Sigmoid colon (tissue), 7 donors: ENCODE measurements at places on chromosomes 7 and 10. TPM values are rescaled to one million over a fixed set of nuclear protein-coding genes. Genes with fewer than 3 reads are reported as not detected.

DNA sequence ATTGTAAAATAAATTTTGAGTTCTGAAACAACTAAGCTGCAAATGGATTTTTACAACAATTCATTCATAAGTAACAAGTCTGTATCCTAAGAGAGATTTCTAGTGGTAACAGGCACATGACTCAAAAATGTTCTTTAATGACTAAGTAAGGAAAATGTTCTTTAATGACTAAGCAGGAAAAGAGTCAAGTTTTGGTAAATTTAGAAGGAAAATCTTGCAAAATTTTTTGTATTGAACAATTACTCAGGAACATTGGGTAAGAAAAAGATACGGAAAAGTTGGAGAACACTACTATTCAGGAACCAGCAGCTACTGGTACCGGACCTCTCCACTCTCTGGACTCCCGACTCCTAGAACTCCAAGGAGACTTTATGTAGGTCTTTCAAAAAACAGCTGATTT is 33.5 kb downstream of the HYCC1 start:
- no peak overlapping the region for H3K4me3 ChIP-seq
- H3K27ac ChIP-seq, result no peak overlapping the region
- no peak for DNase-seq
- no peaks in the 10 kb centered on the region for H3K27me3 ChIP-seq
- H3K4me1 ChIP-seq, result no peaks in the 10 kb centered on the region

Gene DKK1
- polyA plus RNA-seq, result 0.73 TPM

Gene TAS2R5
- polyA plus RNA-seq, result not detected

Gene PRTFDC1
- polyA plus RNA-seq, result 6.6 TPM

GRCh38 chr10:14588084-14588937 is 186.4 kb downstream of the FAM107B start:
- no peak overlapping the region for H3K4me3 ChIP-seq
- no peak overlapping the region for H3K27ac ChIP-seq
- H3K27me3 ChIP-seq, result no peaks in the 10 kb centered on the region
- no peaks in the 10 kb centered on the region for H3K36me3 ChIP-seq
- DNase-seq, result no peak

Gene FAM25G
- polyA plus RNA-seq, result 1.8 TPM

DNA sequence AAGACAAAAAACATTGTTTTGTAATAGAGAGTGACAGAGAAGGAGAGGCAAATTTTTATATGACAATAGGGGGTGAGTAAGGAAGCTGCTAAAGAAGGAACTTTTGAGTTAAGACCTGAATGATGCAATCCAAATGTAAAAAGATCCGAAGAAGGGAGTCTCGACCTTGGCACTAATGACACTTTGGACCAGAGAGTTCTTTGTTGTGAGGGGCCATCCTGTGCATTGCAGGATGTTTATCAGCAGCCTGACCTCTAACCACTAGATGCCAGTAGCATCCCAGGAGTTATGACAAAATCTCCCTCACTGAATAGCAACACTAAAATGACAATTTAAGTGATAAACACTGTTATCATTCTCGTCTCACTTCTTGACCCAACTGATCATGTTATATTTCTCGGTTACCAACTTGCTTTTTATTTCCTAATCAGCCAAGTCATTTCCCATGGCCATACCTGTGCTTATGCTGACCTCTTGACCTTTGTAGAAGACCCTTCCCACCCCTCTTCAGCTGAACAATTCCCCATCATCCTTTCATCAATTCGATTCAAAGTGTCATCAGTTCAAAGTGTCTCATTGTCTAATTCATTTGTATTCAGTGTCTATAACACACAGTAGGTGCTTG is 30.0 kb downstream of the DGKI start:
- no peak for DNase-seq
- H3K36me3 ChIP-seq, result no peaks in the 10 kb centered on the region
- no peak overlapping the region for H3K27ac ChIP-seq

DNA sequence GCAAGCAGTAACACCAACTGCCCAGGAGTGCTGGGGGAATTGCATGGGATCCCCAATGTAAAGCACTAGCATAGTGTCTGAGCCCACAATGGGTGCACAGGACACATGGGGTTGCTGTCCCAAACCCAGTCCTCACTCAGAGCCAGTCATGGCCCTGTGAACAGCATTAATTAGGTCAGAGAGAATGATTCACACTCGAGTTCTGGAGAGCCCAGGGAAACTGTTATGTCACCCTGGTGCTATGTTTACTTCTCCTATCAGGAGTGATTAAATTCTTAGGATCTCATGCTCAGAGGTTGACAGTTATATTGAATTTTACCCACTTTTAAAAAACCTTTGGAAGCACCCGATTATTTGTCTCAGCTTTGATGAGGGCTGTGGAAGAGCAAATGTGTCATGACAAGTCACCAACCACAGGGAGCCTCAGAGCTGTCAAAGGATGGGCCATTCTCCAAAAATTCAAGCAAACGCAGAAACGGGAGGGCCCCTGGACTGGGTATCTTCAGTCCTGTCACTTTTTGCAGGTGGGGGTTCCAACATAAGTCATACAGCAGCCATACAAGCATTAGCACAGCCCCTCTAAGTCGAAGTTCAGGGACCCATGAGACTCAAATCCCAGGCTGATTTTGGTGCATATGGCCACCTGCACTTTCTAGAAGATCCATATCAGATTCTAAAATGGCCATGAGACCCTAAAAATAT is 1.3 kb upstream of the RASSF4 start:
- no peaks in the 10 kb centered on the region for H3K36me3 ChIP-seq
- peak; percentile 66 for DNase-seq
- peak overlapping the region; percentile 91 for H3K27ac ChIP-seq
- H3K4me3 ChIP-seq, result peak overlapping the region; percentile 65
- H3K4me1 ChIP-seq, result peaks cover 20% of the 10 kb centered on the region

DNA sequence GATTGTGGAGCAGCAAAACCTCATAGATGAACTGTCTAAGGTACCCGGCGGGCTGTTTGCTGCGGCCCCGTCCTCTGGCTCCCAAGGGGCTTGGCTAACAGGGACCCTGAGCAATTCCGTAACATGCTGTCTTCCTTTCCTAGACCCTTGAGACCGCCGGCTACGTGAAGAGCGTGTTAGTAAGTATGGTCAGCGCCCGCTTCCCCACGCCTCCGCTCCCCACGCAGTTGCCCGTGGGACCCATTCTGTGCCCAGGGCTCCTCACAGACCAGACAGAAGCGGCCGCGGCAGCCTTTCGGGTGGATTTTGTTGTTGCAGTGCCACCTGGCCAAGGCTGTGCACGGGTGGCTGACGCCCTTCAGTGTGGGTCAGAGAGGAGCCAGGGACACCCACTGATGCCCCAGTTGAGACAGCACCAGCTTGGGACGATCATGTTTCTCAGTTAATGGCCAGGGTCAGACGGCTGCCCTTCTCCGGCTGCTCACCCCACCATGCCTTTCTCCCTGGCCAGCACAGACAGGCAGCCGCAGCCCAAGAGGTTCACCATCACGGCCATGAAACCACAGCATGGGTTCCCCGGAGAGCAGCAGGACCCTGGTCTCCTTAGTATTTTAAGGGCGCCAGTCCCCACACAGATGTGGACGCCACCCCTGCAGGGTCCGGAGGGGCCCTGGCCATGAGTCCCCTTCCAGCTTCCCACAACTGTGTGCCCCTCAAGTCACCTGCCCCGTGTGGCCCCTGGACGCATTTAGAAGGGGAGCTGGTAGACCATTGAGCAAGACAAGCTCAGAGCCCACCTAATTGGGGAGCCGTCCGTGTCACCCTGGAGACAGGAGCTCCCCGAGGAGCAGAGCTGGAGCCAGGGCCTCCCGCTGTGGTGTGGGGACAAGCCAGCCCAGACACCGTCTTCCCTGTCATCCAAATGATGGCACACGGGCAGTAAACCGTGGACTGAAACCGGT is 49.4 kb upstream of the DPYSL4 start:
- H3K27me3 ChIP-seq, result no peaks in the 10 kb centered on the region
- H3K27ac ChIP-seq, result no peak overlapping the region
- H3K4me3 ChIP-seq, result no peak overlapping the region
- no peaks in the 10 kb centered on the region for H3K36me3 ChIP-seq
- no peaks in the 10 kb centered on the region for H3K4me1 ChIP-seq
- peak; percentile 54 for DNase-seq

GRCh38 chr7:83672157-83672556 is 23.2 kb upstream of the SEMA3E start:
- peaks cover 5% of the 10 kb centered on the region for H3K4me1 ChIP-seq
- no peak overlapping the region for H3K4me3 ChIP-seq
- no peak for DNase-seq
- no peak overlapping the region for H3K27ac ChIP-seq
- no peaks in the 10 kb centered on the region for H3K36me3 ChIP-seq

DNA sequence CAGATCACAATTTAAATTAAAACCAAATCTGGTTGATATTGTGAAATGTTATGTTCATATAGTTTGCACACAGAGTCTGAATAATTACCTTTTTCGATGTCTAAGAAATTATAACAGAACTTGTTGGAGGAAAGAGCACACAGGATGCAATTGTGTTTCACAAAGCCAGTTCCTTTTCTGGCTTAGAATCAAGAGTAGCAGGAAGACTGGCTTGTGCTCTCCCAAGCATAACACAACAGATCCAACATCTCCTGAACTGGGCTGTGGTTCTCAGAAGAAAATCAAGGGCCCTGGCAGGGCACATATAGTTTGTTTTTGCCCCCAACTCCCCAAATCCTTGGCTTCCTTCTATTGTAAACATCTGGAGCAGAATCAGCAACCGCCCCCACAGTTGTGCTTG is 62.7 kb downstream of the LRRC4 start:
- H3K4me1 ChIP-seq, result no peaks in the 10 kb centered on the region
- no peak overlapping the region for H3K4me3 ChIP-seq
- no peaks in the 10 kb centered on the region for H3K27me3 ChIP-seq
- no peak for DNase-seq
- H3K36me3 ChIP-seq, result no peaks in the 10 kb centered on the region

DNA sequence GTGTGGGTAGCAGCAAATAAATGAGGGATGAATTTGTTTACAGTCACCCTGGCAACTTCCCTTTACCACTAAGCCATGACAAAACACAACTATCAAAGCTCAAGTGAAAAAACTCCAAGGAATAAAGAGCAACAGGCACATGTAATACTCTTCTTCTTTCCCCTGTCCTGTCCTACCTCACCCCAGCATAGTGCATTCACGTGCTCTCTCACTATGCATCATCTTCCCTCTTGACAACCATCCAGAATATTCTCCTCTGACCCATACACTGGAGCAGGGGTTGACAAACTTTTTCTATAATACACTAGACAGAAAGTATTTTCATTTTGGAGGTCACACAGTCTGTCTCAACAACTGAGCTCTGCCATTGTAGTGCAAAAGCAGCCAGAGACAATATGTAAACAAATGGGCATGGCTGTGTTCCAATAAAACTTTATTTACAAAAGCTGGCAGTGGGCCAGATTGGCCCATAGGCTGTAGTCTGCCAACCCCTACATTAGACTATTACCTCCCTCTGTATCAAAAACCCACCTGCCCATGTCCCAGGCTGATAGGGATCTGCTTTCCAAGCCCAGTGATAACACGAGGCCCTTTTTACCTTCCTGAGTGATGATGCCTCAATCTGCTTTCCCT is 354.5 kb downstream of the FGFR2 start:
- H3K27me3 ChIP-seq, result no peaks in the 10 kb centered on the region
- H3K4me3 ChIP-seq, result no peak overlapping the region
- H3K36me3 ChIP-seq, result no peaks in the 10 kb centered on the region
- no peaks in the 10 kb centered on the region for H3K4me1 ChIP-seq
- H3K27ac ChIP-seq, result no peak overlapping the region

- H3K27me3 ChIP-seq, result no peaks in the 10 kb centered on the region
- H3K36me3 ChIP-seq, result no peaks in the 10 kb centered on the region
- peaks cover 14% of the 10 kb centered on the region for H3K4me1 ChIP-seq
- no peak overlapping the region for H3K27ac ChIP-seq
- no peak for DNase-seq
- H3K4me3 ChIP-seq, result no peak overlapping the region
Observed at GRCh38 chr7:117859246-117859812, 13.9 kb downstream of the CTTNBP2 start.

DNA sequence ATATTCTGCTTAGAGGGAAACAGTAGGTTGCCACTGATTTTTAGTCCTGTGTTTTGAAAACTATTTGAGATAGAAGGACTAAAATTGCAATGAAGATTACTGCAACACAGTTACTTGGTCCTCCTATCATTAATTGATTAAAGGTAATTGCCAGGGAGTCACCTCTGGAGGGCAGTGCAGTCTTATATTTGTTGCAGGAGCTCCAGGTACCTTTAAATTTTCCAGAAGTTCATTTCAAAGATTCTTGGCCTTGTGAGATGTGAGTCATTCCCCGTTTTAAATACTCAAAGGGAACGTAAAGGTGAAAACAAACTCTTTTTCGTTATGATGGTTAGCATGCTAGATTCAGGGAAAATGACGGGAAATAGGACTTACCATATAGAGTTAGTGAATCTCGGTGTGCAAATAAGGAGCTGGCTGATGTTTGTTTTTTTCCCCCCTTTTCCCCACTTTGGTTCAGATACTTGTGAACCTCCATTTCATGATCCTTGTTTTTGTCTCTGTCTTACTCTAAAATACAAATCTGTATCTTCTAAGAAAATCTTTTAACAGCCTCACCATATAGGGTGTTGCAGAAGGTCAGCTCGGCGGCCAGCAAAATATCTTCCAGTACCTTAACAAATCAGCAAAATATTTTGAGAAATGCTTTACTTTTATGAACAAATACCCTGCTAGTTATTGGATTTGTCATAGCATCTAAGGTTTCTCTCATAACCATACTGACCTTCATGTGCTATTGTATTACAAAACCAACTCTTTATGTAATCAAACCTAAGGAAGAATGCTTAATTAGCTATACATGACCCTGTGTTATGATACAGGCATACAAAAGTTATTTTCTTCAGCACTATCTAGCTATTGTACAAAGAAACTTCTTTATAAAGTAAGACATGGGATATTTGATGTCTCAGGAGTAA is 143.0 kb upstream of the HDAC9 start:
- no peak overlapping the region for H3K4me3 ChIP-seq
- H3K36me3 ChIP-seq, result no peaks in the 10 kb centered on the region
- H3K4me1 ChIP-seq, result peaks cover 19% of the 10 kb centered on the region
- no peaks in the 10 kb centered on the region for H3K27me3 ChIP-seq
- no peak overlapping the region for H3K27ac ChIP-seq

Gene EBF3
- polyA plus RNA-seq, result not detected

Gene SRGN
- polyA plus RNA-seq, result 28.2 TPM

GRCh38 chr7:38312821-38313220 is 39.4 kb upstream of the TARP start:
- no peak overlapping the region for H3K4me3 ChIP-seq
- H3K36me3 ChIP-seq, result no peaks in the 10 kb centered on the region
- no peak for DNase-seq
- peak overlapping the region; percentile 15 for H3K27ac ChIP-seq
- no peaks in the 10 kb centered on the region for H3K27me3 ChIP-seq

- H3K4me3 ChIP-seq, result no peak overlapping the region
- no peaks in the 10 kb centered on the region for H3K4me1 ChIP-seq
- no peaks in the 10 kb centered on the region for H3K36me3 ChIP-seq
- H3K27ac ChIP-seq, result no peak overlapping the region
Observed at GRCh38 chr7:29619848-29620555, 56.4 kb downstream of the PRR15 start.

DNA sequence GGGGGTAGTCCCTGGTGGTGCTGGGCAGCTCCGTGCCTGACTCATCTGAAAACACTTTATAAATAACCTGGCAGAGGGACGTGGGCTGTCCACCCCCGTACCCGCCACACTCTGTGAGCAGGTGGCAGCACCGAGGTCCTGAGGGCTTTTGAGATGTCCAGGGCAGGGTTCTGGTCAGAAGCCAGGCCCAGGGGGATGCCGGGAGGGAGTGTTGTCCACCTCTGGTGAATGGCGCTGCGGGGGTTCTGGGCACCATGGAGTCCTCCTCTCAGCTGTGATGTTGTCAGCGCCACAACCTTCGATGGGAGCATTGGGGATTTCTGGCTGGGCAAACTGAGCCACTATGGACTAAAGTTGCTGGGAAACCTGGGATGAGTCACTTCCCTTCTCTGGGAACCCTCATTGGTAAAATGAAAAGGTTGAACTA is 27.4 kb upstream of the GOLGA7B start:
- no peak for DNase-seq
- H3K4me1 ChIP-seq, result no peaks in the 10 kb centered on the region
- H3K27ac ChIP-seq, result no peak overlapping the region
- H3K27me3 ChIP-seq, result no peaks in the 10 kb centered on the region
- no peak overlapping the region for H3K4me3 ChIP-seq
- H3K36me3 ChIP-seq, result no peaks in the 10 kb centered on the region

Gene AZGP1
- polyA plus RNA-seq, result 4.6 TPM
